T-helper 1 cell treated with Interleukin-12 subunit alpha and Interleukin-12 subunit beta and Interleukin-4 antibody, amounts not matched to agents 30 ng/mL and 1 ng/mL, for 36 hours (primary cell): ENCODE measurements at places on chromosomes 7 and 10. TPM values are rescaled to one million over a fixed set of nuclear protein-coding genes. Genes with fewer than 3 reads are reported as not detected.

The ACHE gene
- 0.17 and 0.42 TPM in 2 replicates for total RNA-seq

The GIMAP6 gene
- total RNA-seq = 167 and 170 TPM in 2 replicates

The MMD2 gene
- not detected in 2 replicates for total RNA-seq

The NPFFR1 gene
- not detected in 2 replicates for total RNA-seq
